ENCODE measurements at places on chromosomes 12 and 14. TPM values are rescaled to one million over a fixed set of nuclear protein-coding genes. Genes with fewer than 3 reads are reported as not detected.

- DNase-seq: no peak
Observed at GRCh38 chr14:101539880-101540279, 21.4 kb upstream of the DIO3 start.

DNA sequence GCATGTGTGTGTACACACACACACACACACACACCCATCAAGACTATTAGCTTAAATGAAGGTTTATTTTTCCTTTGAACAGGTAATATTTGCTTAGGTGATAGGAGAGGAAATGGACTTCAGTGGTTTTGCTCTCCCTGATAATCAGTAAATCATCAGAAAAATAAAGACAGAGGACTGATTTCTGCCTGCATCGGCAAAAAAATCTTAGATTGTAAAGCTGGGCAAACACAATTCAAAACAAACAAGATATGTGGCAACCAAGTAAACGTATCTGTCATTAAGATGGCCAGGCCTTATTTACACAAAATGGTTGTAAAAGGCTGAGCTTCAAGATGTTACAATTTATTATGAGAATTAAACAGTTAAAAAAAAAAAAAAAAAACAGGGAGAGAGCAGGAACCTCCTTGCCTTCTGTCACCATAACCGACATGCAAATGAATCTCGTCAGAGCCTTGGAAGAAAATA, 31.3 kb downstream of the PRKD1 start:
- no peak for DNase-seq

DNA sequence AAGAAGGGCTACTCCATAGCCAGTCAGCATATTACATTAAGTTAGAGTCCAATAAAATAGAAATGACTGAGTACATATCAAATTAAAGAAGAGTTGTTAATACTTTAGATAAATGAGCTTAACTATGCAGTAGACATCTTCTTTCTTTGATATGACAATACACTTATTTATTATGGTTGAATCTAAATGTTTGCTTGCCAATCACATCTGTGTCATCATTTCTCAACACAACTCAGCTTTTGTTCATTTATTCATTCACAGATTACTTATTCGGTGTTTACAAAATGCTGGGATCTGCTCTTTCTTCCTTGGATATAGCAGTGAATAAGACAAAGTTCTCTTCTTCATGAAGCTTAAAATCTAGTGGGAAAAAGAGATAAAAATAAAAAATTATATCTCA, 614.6 kb upstream of the ATP2B1 start:
- DNase-seq: no peak

The TAS2R43 gene
- total RNA-seq: 4.9 TPM

The RD3L gene
- total RNA-seq: not detected
